Endothelial cell of coronary artery (primary cell): ENCODE measurements at places on chromosomes 5 and 9. TPM values are rescaled to one million over a fixed set of nuclear protein-coding genes. Genes with fewer than 3 reads are reported as not detected.

RABEPK gene
- 26.8 and 35.0 TPM in 2 replicates for total RNA-seq

TNFSF15 gene
- 0.27 and 4.6 TPM in 2 replicates for total RNA-seq

IL3 gene
- not detected in 2 replicates for total RNA-seq

KIAA0825 gene
- total RNA-seq: 1.0 and 1.9 TPM in 2 replicates

PCDHB11 gene
- total RNA-seq: 0.38 and 0.99 TPM in 2 replicates

ANKRD34B gene
- total RNA-seq: not detected in 2 replicates

GGTA1 gene
- total RNA-seq: 0.18 and 0.19 TPM in 2 replicates

CCL28 gene
- 0.18 and 0.38 TPM in 2 replicates for total RNA-seq

RNF224 gene
- under 0.01 TPM in 1 of 2 replicates, not detected in the other for total RNA-seq

PCDHGB6 gene
- total RNA-seq: 1.7 and 2.7 TPM in 2 replicates

CCDC69 gene
- 4.3 and 7.0 TPM in 2 replicates for total RNA-seq
